ENCODE measurements at places on chromosomes 3 and 15. TPM values are rescaled to one million over a fixed set of nuclear protein-coding genes. Genes with fewer than 3 reads are reported as not detected.

CACNA2D3 gene
- total RNA-seq = 0.41 TPM

CHRNA3 gene
- 0.31 TPM for total RNA-seq

- DNase-seq = no peak
- no peaks in the 10 kb centered on the region for H3K4me1 ChIP-seq
- no peak overlapping the region for H3K4me3 ChIP-seq
Measured at GRCh38 chr3:18057471-18058091, 315.1 kb upstream of the TBC1D5 start.

GRCh38 chr15:53384417-53384816 is 375.0 kb downstream of the WDR72 start:
- H3K4me1 ChIP-seq = no peaks in the 10 kb centered on the region
- H3K27ac ChIP-seq = no peak overlapping the region
- H3K4me3 ChIP-seq = no peak overlapping the region
- H3K27me3 ChIP-seq = no peaks in the 10 kb centered on the region
- H3K36me3 ChIP-seq = no peaks in the 10 kb centered on the region
- DNase-seq = no peak

DNA sequence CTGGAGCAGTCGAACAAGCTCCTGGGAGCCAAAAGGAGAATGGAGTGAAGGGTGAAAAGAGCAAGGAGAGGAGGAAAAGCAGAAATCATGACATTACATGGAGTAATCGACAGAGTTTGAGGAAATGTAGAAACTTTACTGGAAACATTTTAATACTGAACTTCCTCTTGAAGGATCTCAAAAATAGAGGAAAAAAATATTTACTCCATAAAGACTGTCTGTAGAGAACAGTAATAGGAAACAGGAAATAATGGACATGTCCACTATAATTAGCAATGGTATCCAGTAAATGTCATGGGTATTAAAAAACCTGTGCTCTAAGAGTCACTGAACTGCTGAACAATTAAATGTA is 53.0 kb downstream of the TBC1D2B start:
- H3K27me3 ChIP-seq = no peaks in the 10 kb centered on the region
- no peak overlapping the region for H3K27ac ChIP-seq
- no peak for DNase-seq

GRCh38 chr15:60704129-60704528 is 225.2 kb upstream of the ICE2 start:
- H3K4me3 ChIP-seq = no peak overlapping the region
- no peaks in the 10 kb centered on the region for H3K4me1 ChIP-seq
- H3K36me3 ChIP-seq = no peaks in the 10 kb centered on the region
- H3K27ac ChIP-seq = no peak overlapping the region

DNA sequence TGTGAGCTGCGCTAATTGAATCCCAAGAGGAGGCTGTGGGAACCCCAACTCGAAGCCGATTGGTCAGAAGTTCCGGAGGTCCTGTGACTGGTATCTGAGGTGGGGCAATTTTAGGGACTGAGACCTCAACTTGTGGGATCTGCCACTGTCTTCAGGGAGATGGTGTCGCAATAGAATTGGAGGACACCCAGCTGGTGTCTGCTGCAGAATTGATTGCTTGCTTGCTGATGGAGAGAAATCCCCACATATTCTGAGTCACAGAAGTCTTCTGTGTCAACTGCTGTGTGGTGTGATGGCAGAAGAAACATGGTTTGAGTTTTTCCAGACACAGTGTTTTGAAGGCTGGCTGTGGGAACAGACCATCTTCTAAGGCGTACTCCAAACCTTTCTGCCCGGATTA is 99.7 kb upstream of the PLXNA1 start:
- no peaks in the 10 kb centered on the region for H3K36me3 ChIP-seq
- H3K27ac ChIP-seq = no peak overlapping the region
- no peaks in the 10 kb centered on the region for H3K4me1 ChIP-seq
- no peak for DNase-seq
- H3K4me3 ChIP-seq = no peak overlapping the region
- H3K27me3 ChIP-seq = no peaks in the 10 kb centered on the region
